ENCODE measurements at places on chromosomes 2 and 18.
A peak's percentile ranks its signal among the peaks of the same experiment; 100 is the strongest.

DNA sequence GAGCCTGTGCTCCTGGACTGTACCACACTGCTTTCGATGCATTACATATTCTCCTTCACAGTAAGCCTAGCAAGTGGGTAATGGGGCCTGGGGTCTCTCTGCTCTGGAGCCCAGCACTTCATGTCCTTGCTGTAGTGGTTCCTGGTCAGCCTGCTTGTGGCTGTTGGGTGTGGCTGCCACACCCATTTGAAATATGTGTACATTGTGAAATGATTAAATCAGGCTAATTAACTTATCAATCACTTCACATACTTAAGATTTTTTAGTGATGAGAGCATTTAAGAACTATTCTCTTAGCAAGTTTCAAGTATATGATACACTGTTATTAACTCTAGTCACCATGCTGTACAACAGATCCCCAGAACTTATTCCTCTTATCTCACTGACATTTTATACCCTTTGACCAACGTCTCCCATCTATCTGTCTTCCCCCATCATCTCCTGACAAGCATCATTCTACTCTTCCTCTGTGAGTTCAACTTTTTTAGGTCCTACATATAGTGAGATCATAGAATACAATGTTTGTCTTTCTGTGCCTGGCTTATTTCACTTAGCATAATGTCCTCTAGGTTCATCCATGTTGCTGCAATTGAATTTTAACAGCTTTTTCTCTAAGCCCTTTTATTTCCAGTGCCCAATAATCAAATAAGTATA, 92.1 kb downstream of the LYPD6 start:
- DNase-seq = no peak

DNA sequence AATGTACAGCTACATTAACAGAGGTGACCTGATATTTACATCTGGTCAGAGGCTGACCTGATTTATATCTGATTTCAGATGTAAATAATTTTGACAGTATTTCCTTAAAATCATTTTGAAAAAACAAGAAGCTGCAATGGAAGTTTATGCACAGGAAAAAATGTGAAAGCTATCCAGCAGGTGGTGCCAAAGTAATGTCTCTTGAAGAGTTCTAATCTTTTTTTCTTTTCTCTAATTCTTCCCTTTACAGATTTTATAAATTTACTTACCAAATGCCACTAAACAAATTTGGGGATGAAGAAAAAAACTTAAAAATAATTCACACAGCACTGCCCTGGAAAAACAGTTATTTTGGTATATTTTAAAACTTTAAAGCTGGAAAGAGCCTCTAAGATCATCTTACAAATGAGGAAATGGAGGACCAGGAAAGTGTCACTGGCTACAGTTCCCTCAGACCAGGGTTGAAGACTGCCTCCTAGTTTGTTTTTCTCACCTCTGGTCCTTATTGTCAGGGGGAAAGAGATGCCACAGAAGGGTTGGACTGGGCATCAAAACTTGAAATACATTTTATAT, 16.4 kb upstream of the FBLN7 start:
- DNase-seq = peak; percentile 48

DNA sequence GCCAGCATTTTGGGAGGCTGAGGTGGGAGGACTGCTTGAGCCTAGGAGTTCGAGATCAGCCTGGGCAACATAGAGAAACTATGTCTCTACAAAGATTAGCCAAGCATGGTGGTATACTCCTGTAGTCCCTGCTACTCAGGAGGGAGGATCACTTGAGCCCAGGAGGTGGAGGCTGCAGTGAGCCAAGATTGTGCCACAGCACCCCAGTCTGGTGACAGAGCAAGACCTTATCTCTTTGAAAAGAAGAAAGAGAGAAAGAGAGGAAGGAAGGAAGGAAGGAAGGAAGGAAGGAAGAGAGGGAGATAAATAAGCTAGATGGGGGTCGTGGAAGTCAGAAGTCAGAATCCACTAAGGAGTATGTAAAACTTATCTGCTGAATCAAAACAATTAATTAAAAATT, 16.2 kb downstream of the GPR75 start:
- no peak for DNase-seq

DNA sequence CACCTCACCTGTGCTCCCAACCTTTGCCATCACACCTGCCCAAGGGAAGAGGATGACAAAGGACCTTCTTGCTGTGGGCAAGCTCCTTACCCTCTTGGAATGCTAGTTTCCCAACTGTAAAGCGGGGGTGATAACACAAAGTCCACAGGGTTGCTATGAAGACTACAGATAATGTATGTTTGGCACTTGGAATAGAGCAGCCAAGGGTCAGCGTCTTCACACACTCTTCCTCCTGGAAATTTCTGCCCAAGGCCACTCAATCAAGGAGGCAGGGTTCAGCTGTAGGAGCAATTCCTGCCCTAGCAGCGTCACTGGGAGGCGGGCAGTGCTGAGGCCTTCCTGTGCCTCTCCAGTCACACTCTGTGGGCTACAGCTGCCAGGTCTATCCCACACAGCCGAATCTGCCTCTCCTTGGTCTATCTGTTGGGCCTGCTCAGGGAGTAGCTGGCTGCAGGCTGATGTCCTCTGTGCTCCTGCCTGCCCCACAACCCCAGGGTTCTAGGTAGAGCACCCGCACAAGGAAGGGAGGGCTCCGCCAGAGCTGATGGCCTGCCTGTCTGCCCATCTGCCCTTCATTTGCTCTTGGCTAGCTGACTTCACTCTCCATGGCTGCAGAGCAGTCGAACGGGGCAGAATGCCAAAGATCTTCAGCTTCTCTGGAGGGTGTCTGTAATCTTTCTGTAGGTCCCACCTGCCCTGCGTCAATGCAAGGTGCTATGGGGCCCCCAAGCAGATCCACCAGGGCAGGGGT, 91.9 kb downstream of the MRO start:
- DNase-seq = no peak

GRCh38 chr2:101263377-101263800, 10.7 kb downstream of the CNOT11 start:
- DNase-seq = no peak

DNA sequence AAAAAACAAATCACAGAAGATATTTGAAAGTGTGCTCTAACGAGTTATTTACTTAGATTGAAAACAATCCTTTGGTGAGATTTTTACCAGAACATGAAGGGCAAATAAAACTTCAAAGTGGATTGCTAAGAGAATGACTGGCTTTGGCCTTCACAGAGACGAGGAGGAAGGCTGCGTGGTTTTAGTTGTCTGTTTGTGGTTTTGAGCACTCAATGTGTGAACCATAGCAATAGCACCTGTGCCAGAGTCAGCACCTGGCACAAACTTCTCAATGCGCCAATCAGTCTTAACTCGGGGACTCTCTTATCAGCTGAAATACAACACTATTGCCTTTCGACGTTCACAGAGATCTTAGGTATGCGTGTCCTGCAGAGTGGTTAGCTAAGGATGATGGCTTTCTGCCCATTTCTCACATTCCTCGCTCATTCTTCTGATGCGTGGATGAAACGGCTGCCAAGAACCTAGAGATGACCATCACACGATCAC, 70.0 kb downstream of the MBP start:
- no peak for DNase-seq

- DNase-seq = no peak
Observed at GRCh38 chr2:44063033-44063432, 67.2 kb upstream of the LRPPRC start.

DNA sequence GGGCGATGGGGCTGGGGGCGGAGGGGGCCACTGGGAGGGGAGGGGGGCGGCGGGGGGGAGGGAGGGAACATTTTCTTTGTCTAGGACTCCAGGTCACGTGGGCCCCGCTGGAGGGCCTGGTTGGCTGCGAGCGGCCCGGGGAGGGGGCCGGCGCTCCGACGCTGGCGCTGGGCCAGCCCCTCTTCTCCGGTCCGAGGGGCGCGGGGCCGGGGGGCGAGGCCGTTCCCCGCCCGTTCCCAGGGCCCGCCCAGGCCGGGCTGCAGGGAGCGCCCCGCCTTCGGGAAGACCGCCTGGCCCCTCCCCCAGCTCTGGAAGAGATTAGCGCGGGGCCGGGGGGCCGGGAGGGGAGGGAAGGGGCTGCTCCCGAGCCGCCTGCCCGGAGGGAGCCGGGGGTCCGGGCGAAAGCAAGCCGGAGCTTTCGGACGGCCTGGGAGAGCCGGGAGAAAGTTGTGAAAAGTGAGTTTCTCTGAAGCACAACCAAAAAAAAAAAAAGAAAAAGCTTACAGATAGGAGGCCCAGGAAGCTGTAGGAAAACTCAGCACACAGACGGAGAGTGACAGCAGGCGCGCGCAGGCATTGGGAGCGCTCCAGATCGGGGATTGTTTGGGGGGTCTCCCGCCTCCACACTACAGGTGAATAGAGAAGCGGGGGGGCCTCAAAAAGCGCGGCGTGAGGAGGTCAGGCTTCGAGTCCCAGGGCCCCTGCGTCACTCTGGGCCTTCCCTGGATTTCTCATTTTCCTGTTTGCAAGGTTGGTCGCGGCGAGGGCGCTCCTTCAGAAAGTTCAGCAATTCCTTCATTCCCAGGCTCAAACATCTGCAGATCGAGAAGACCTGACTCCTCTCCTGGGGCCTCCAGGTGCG, 84.1 kb upstream of the POMC start:
- DNase-seq = peak; percentile 87

- DNase-seq = peak; percentile 89
Observed at GRCh38 chr2:235614900-235615712, 121.3 kb downstream of the AGAP1 start.

- DNase-seq = no peak
Observed at GRCh38 chr2:191435141-191435540, 189.9 kb downstream of the MYO1B start.

- no peak for DNase-seq
Observed at GRCh38 chr18:76264876-76265250, 230.2 kb downstream of the ZNF516 start.

GRCh38 chr2:9753665-9754531, 89.4 kb upstream of the TAF1B start:
- no peak for DNase-seq

DNA sequence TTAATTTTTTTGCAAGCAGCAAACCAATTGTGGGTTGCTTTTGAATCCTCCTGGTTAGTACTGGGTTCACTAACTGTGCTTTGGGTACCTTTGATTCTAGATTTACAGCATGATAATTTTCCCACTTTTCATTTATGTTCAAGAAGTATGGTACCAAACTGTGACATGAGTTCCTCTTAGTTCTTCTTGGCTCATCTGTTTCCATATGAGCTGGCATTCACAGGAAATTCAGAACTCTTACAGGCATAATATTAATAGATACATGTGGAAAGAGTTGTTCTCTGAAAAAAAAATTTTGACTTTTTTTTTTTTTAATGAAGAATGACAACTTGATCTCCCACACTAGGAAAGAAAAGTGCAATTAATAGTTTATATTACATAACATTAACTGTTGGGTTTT, 59.4 kb downstream of the FMNL2 start:
- DNase-seq = no peak

DNA sequence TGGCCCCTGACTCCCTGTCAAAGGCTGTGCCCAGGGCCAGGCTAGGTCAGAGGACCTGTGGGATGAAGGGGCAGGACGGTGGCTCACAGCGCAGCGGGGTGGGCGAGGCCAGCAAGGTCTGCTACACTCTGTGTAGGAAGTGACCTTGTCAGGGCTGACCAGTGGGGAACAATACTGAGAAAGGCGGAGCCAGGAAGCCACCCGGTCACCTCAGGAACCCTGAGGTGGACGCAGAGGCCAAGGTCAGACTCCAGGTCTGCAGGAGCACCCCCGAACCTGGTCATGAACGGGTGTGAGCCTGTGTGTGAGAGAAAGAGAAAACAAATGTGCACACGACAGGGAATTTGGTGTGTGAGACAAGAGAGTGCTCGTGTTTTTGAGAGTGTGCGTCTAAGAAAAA, 72.3 kb downstream of the SMAD7 start:
- no peak for DNase-seq

DNA sequence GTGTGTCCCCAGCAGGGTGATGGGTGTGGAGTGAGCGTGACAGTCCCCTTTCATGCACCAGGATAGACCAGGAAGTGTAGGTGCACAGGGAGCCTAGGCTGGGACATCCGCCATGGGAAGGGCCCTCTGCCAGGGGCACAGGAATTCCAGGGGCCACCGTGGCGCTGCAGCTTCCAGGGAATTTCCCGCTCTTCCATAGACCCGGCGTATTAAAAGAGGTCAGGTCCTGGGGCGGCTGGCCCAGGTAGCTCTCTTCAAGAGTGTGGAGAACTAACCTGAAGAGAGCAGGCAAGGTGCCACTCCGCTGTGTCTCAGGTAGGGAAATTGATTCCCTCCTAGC, 42.0 kb downstream of the ATP6V1C2 start:
- DNase-seq = no peak

DNA sequence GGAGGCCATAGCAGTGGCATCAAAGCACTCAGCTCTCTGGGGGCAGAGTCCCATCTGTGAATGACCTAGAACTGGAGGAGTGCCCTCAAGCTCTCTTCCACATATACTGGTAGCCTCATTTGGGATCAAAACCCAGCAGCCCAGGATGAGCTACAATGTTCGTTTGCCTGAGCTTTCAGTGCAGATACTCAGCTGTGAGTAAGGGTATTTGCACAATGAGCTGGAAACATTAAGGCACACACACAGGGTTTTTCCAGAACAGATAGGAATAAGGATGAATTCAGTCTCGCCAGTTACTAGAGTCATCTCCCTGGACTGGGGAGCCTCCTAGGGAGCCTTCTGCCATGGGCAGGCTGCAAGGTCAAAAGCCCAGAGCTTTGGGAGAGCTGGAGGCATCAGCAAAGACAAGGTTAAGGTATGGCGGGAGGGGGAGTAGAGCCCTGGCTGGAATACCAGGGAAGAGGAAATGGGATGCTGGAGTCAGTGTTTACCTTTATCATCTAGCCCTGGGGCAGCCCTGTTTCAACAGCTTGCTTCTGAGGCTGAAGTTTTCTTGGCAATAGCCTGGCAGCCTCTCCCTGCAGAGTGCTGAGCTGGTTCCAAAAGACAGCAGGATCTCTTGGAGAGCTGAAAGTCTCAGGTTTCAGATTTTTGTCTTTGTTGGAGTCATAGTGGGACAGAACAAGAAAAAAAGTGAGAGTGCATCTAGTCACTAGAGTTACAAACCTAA, 187.7 kb downstream of the LOXHD1 start:
- no peak for DNase-seq

DNA sequence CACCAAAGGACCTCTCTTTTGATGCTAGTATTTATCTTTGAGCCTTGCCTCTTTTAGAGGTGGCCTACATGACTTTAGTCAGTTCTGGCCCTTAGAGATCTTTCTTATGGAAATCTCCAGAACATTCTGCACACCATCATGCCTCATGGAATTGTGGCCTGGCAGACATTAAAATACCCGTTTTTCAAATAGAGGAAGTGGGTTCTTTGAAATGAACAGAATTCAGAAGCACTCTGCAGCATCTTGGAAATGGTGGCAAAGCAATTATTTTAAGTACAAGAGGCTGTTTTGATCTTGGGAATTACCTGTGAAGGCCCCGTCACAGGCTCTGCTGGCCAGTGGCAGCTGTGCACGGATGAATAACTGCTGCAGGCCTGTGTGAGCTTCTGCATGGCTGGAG, 40.7 kb upstream of the APCDD1 start:
- DNase-seq = no peak

DNA sequence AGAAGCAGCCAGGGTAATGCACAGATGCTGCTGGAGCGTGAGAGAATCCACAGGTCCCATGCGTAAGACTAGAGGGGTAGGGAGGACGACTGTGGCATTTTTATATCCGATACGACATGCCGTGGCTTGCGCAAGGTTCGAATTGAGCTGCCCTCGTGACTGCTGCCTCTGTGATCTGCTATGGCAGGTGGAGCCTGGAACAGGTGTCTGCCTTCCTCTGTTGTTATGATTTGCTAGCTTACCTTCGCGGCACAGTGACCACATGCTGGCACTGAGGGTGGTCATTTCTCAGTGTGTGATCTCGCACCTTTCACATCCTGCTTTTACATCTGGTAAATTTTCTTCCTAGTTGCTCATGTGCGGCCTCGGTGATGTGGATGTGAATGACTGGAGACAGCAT, 240.2 kb downstream of the ALPK2 start:
- DNase-seq = no peak

GRCh38 chr2:65554765-65555591, 122.6 kb upstream of the SPRED2 start:
- DNase-seq = no peak

GRCh38 chr2:124884315-124884714, 859.2 kb downstream of the CNTNAP5 start:
- DNase-seq = no peak

All from muscle of arm (tissue), 14 donors.